ENCODE measurements at places on chromosomes 1 and 21.

- DNase-seq = no peak
Measured at GRCh38 chr1:25732821-25733220, 67.2 kb upstream of the SELENON start.

- no peak for DNase-seq
Measured at GRCh38 chr1:22408230-22408629, 43.4 kb upstream of the ZBTB40 start.

DNA sequence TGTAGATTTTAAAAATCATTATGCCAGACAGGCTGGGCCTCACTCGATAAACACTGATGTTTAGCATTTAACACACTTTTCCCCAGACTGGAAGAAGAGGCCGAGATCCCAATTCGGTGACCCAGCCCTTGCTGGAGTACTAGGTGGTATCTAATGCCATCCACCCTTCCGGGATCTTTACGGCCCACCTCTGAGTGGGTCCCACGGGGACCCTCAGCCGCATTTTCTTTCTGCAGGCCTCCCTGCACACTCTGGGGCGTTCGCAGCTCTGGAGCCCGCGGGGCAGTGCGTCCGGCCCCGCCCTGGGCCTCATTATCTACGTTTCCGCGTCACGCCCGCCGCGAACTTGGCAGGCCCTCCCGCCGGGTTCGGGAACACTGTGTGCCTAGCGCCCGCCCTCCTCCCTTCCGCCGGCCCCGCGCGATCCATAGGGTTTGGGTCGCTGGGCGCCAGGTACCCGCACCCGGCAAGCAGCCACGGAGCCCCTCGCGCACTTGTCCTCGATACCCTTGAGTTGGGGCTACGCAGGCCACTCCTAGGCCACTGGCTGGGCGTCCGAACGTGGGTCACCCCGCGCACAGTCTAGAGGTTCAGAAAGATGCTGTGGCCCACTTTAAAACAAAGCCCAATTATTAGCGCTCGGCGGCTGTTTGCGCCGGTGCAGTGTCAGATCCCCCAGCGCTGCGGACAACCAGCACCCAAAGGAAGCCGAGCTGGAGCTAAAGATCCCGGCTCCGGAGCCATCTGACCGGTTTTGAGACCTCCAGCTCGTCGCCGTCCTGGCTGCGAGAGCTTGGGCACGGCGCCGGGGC, 950 bp upstream of the EVA1C start:
- no peak for DNase-seq

DNA sequence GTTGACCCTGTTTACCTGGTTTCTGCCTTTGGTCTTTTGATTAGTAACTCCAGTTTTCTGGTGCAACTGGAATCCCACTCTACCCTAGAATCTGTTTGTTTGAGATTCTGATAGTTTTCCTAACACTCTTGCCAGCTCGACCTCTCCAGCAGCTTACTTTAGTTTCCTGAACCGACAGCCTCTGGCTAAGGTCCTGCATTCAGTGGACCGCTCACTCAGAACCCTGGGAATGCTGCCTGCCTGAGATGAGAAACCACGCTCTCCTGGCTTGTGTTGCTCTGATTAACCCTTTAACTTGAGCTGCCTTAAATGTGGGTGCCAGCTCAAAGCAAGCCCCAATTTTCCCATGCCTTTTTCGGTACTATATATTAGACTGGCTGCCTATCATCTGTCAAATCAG, 45.3 kb upstream of the SIPA1L2 start:
- DNase-seq = no peak

DNA sequence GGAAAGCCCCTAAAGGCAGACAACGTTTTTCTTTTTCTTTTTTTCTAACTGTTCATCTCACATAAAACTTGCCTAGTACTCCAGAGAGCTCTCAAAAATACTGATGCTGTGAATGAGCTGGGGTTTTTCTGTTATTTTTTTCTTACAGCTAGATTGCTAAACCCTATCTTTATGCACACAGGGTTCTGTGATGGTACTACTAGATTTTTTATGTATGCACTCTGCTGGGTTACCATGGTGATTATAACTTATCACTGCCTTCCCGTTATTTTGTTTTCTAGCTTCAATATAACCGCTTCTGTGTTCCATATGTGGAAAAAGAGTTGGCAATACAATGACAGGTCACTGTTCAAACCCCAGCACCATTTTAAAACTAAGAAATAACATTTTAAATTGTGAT, 43.7 kb upstream of the KCNK1 start:
- no peak for DNase-seq

All from HS-27A (cell line).